ENCODE measurements at places on chromosomes 12 and 14.

DNA sequence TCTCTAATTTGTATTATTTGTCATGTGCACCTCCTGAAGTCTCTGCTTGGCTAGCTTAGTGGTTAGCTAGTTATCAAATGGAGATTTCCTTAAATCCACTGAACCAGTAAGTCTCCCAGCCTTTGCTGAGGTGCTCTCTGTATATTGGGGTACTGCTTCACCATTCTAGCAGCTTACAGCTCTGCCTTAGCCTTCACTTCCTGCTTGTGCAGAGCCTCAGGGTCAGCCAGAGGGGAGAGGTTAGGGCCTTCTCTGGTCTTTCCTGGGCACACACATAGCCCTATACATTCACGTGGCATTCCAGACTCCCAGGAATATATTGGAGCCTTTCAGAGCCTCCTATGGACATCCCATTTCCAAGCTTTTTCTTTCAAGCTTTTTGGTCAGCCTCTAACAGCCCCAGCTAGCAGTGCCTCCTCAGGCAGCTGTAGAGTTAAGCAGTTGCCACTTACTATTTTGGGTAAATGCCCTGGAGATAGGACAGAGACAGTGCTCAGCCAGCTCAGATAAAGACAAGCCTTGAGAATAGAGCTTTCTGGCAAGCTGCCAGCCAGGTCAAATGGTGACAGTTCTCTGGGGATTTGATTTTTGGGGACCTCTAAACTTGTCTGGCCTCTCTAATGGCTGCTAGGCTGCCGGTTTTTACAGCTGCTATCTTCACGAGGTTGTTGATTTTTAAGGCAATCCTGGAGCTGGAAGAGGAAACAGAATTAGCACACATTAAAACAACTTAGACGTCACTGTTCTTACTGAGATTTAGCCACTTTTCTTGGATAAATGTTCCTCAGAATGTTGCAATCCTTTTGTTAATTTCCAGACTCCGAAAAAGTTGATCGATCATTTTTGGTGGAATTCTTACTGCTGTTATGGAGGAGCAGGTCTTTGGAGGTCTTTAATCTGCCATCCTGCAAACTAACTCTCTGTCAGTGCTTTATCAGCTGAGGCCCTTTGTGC, 32.9 kb downstream of the FBXW8 start:
- no peak for DNase-seq

GRCh38 chr12:76195920-76196319, 111.4 kb upstream of the NAP1L1 start:
- DNase-seq: no peak

DNA sequence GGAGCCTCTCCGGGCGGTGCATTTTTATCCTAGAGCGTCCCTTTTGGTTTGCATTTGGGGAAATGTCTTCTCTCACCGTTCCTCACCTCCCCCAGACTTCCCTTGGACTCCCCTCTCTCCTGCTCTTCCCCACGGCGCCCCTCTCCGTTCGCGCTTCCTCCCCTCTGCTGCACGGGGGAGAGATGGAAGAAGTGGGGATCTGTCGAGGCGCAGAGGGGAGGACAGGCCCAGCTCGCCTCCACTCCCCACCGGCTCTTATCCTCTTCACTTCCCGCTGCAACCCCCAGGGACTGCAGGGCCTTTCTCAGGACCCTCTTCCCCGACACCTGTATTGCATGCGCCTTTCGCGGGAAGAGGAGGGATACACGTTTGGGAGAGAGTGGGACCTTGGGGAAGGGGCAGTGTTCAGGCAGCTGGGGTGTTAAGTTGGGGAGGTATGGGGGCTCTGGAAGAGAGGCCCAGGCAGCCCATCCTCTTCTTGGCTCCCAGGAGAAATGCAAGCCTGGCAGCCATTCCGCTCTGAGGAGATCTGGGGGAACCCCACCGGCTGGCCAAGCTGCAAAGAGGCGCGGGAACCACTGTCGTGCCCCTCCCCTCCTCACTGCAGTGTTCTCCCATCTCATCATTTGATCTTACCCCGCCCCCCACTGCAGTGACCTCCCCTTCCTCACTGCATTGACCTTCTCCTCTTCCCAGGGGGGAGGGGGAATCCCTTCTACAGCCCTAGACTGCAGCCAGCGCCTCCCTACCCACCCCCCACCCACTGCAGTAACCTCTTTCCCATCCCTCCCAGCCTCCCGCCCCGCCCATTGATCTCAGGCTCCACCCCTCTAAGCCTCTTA, 788 bp downstream of the ENO2 start:
- DNase-seq: no peak

DNA sequence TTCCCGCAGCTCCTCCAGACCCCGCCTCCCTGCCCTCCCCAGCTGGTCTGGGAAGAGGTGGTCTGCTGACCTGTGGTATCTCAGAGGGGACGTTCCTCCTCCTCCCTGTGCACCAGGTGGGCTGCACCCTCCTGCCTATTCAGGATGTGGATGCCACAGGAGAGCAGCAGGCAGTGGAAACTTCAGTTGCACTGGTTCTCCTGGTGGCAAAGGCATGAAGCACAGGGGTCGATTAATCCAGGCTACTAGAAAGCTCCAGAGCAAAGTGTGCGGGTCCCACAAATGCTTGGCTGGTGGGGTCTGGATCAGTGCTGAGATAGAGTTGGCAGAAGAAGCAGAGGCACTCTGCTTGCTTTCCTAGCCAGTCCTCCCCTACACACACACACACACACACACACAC, 197.0 kb downstream of the SLC41A2 start:
- DNase-seq: no peak

DNA sequence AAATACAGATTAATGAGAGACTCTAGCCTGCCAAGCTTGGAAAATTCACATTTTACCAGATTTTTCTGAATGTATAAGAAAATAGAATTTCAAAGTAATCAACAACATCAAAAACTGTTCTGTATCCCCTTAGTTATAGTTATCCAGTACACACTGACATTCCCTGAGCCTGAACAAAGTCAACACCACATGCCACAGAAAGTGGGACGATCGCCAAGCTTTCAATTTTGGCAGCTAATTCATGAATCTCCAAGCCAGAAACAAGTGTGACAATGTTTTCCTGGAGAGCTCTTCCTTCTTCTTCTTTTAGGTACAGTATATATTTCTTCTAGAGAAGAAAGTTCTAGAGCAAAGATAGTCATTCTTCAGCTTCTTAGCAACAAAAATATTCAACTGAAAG, 290.2 kb downstream of the PRKD1 start:
- no peak for DNase-seq

- no peak for DNase-seq
Measured at GRCh38 chr12:2737656-2738241, 57.0 kb upstream of the FKBP4 start.

GRCh38 chr14:42563313-42563712, 956.6 kb downstream of the LRFN5 start:
- DNase-seq: no peak

DNA sequence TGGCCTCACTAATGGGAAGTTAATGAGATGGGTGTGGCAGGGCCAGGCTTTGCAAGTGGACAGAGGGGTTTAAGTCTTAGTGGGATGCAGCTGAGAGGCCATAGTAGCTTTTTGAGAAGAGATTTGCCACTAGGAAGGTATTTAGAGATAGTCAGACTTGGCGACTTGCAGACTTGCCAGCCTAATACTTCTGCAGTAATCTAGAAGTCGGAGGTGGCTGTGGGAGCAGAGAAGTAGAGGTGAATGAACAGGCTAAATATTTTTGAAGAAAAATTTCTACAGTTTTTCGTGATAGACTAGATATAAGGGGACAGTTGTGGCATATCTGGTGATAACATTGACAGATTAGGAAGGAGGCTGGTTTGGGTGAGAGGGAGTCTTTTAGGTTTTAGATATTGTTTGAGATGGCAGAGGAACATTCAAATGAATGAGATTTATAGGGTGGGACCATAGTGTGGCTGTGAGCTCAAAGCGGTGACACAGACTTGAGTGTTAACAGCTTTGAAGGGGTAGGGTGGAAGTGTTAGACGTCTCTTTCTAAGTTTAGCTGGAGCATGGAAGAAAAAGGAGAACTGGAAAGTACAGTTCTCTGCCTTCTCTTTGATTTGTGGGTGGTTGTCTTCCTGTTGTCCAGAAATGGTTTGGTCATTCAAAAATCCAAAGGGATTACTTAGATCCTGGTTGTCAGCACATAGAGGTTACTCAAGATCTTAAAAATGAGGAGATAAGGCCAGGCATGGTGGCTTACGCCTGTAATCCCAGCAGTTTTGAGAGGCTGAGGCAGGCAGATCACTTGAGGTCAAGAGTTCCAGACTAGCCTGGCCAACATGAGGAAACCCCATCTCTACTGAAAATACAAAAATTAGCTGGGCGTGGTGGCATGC, 44.9 kb downstream of the MAPKAPK5 start:
- no peak for DNase-seq

GRCh38 chr12:95368931-95369330, 105.0 kb upstream of the METAP2 start:
- no peak for DNase-seq

GRCh38 chr14:76546426-76547221, 170.7 kb downstream of the ESRRB start:
- peak; percentile 56 for DNase-seq

GRCh38 chr14:50106178-50106577, 10.2 kb downstream of the VCPKMT start:
- DNase-seq: no peak

- DNase-seq: no peak
Measured at GRCh38 chr12:30146561-30146960, 362.8 kb upstream of the TMTC1 start.

- DNase-seq: no peak
Measured at GRCh38 chr12:95796982-95797289, 6.4 kb upstream of the NTN4 start.

- DNase-seq: no peak
Measured at GRCh38 chr12:89179245-89179644, 173.1 kb downstream of the DUSP6 start.

DNA sequence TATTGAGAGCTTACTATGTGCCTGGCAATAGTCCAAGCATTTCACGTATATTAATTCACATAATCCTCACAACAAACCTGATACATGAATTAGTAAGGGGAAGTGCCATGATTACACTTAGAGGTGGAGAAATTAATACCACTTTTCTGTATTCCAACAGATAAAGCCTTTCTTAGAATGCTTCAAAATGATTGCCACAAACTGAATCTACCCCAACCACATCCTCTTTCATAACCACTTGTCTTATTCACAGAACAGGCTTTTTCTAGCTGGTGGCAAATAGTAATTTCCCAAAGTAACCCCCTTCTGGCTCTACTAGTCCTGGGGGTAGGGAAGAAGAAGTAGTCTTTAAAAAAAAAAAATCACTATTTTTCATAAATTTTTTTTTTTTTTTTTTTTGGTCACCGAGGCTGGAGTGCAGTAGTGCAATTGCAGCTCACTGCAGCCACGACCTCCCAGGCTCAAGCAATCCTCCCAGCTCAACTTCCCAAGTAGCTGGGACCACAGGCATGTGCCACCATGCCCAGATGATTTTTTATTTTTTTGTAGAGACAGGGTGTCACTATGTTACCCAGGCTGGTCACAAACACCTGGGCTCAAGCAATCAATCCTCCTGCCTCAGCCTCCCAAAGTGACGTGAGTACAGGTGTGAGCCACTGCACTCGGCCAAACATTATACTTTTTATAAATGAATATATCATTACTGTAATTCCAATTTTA, 59.0 kb upstream of the ARID2 start:
- no peak for DNase-seq

- no peak for DNase-seq
Measured at GRCh38 chr14:92719890-92720323, 28.5 kb downstream of the LGMN start.

- DNase-seq: peak; percentile 82
Measured at GRCh38 chr14:20873370-20874177, 17.6 kb upstream of the RNASE3 start.

DNA sequence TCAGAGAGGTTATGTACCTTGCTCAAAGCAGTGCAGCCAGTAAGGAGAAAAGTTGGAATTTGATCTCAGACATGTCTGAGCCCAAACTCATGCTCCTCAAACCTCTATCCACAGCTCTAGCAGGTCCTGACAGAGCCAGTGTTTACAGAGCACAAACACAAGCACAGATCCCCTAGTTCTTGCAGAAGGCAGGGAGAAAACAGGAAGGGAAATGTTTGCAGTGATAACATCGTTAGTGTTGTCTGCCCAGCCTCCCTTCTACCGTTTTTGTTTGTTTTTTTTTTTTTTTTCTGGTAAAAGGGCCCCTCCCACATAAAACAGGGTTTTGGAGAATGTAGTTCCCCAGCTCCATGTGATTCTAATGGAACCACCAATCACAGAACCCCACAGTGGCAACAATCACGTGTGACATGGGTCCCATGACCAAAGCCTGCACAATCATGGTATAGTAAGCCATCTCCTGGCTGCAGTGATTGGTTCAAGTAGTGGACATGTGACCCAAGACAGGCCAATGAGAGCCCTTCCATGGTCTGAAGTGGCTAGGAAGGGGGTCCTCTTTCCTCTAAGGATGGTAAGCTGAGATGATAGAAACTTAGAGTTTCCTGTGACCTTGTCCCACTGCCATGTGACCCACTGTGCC, 513.4 kb downstream of the MED13L start:
- no peak for DNase-seq

DNA sequence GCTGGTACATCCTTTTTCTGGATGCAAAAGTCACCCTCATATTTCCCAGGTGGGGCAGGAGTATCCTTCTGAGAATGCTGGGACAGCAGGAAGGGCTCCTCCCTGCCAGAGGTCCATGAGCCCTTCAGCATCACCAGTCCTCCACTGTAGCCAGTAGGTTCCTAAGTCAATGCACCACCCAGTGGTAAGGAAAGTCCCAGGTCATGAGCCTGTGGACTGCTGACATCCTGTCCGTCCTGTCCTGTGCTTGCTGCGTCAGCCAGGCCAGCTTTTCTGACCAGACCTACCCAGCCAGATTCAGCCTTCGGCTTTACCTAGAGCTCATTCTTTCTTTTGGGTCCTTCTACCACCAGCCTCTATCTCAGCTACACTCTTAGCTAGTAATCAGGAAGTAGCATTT, 23.0 kb upstream of the ACTN1 start:
- no peak for DNase-seq

DNA sequence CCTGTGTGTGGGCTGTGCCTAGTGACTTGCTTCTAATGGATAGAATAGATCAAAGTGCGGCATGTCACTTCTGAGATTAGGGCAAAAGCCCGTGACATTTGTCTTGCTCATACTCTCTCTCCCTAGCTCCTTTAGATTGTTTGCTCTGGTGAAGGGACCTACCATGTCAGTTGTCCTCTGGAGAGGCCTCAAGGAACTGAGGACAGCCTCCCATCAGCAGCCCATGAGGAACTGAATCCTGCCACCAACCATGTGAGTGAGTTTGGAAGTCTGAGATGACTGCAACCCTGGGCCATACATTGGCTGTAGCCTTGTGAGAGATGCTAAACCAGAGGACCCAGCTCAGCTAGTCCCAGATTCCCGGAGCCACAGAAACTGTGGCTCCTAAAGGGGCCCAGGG, 101.6 kb upstream of the ESRRB start:
- DNase-seq: no peak
